ENCODE measurements at places on chromosomes 2 and 18.

- no peak for DNase-seq
Observed at GRCh38 chr2:233098618-233099017, 38.5 kb downstream of the INPP5D start.

- no peak for DNase-seq
Observed at GRCh38 chr2:47145466-47145865, 9.6 kb downstream of the STPG4 start.

DNA sequence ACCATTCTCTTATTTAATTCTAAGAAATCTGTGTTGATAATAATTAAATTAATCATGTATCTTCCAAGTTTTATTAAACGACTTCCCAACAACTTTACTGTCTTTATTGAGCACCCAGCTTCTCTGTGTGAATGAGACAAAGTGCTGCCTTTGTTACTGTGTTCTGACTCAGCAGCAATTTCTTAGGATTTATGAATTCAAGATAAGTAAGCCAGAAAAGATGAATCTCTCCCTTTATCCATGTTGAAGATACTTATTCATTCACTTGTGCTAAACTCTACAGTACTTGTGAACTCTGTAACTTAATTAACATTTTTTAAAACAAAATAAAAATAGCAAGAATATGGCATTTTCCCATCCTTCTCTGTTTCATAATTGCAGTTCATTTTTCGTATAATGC, 1403.3 kb upstream of the DDX18 start:
- DNase-seq, result no peak

DNA sequence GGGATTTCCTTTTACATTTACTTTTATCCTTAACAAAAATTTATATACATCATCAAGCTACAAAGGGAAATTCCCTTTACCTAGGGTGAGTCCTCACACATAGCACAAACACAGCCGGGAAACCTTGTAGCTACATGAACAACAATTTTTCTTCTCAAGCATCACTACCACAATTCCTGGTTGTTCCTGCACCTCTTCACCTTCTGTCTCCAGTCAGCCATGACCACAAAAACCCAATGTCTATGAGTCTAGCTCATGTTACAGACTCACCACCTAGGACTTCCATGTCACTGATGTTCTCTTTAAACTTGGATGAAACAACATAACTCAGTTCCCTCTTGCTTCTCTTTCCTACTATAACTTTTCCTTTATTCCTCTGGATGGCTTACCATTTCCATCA, 460.4 kb downstream of the MBD2 start:
- no peak for DNase-seq

DNA sequence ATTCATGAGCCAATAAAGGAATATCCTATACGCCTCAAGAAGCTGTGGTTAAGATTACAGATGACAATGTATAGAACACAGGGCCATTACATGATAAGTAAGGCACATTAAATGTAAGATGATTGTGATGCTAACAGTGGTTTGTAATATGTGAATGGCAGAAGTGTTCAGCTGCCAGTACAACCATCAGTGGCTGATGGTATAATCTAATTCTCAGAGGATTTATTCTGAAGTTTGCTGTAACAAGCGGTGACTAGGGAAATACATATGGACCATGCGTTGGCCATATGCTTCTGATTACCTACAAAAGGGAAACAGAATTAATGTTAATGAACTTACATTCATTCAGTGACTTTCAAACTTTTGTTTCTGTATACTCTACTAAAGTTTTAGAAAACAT, 750.8 kb upstream of the KLHL29 start:
- no peak for DNase-seq

DNA sequence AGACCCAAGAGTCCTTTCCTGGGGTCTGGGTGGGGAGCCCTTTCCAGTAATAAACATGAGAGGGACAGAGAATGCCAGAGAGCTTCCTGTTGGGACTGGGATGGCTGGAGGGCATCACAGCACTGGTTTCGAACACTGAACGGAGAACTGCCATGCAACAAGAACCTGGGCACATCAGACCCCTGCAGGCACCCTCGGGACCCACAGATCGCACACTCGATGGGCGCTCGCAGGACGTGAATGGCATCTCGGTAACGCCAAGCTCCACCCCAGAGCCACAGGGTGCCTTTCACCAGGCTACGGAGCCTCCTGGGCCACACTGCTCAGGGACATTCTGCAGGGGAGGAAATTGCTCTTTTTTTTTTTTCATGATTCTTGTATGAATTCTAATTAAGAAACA, 25.1 kb downstream of the SLC66A2 start:
- DNase-seq, result no peak

- no peak for DNase-seq
Observed at GRCh38 chr2:126942427-126943203, 43.9 kb downstream of the TEX51 start.

- DNase-seq, result no peak
Observed at GRCh38 chr2:47607005-47607679, 175.8 kb upstream of the MSH6 start.

DNA sequence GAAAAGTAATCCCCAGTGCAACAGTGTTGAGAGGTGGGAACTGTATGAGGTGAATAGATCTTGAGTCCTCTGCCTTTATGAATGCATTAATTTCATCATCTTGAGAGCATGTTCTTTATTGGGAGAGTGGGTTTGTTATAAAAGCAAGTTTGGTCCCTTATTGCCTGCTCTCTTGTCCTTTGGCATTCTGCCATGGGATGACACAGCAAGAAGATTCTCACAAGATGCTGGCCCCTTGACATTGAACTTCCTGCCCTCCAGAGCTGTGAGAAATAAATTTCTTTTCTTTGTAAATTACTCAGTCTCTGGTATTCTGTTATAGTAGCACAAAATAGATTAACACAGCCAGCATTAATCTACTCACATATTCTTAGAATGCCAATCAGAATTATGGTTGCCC, 108.6 kb downstream of the EHBP1 start:
- DNase-seq, result no peak

GRCh38 chr2:221606424-221606823, 34.3 kb upstream of the EPHA4 start:
- DNase-seq, result no peak

DNA sequence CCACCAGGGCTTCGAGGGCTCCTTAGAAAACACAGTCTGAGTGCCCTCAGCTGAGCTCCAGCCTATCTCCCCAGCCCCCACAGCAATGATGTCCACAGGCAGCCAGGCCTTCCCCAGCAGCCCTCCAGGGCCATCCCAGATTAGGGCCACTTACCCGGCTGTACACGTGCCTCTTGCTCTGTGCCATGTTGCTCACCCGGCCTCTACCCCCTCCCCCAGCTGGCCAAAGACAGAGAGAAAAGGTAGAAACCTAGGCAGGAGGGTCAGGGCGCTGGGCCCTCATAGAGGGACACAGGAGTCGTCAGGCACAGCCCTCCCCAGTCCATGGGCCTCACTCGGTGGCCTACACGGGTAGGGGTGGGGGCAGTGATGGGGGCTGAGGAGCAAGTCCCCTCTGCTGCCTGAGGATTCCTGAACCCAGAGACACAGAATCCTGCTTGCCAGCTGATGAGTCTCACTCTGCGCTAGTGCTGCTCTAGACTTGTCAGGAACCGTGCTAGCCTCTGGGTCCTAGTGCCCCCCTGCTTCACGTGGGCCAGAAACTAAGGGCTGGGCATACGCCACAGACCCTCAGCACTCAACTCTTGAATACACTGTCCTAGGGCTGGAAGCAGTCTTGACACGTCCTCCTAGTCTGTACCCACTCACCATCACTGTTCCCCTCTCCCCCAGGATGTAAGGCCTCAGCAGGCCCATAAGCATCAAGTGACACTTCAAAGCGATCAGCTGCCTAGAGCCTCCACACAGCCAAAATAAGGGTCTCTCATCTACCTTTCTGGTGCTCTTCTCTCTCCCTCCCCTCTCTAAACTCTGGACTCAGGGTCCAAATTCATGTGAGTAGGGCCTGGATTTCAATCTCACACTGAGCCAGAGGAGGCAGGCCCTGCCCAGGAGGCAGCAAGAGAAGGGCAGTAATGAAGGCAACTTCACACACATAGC, at the start of gene DCTN1:
DCTN1 (minus strand) TSS at position 461 of the 939 bp plus-strand sequence; CDS start at position 187, 274 bp downstream.
- DNase-seq, result no peak

GRCh38 chr18:13264091-13265007, 45.8 kb downstream of the LDLRAD4 start:
- no peak for DNase-seq

DNA sequence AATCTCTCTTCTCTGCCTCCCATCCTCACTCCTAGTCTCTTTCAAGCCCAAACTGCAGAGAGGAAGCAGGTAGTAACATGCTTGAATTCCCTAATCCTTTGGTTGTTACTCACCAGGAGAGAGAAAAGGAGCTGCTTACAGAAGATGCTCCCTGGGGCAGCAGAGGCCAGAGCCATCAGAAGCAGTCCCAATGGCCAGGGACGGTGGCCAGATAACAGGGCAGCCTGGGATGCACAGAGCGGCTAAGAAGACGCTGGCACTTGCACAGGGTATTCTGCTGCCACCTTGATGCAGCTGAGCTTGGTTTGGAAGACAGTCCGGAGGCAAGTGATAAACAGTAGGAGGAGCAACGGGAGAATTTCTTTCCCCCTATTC, 250 bp downstream of the DSC1 start:
- DNase-seq, result no peak

DNA sequence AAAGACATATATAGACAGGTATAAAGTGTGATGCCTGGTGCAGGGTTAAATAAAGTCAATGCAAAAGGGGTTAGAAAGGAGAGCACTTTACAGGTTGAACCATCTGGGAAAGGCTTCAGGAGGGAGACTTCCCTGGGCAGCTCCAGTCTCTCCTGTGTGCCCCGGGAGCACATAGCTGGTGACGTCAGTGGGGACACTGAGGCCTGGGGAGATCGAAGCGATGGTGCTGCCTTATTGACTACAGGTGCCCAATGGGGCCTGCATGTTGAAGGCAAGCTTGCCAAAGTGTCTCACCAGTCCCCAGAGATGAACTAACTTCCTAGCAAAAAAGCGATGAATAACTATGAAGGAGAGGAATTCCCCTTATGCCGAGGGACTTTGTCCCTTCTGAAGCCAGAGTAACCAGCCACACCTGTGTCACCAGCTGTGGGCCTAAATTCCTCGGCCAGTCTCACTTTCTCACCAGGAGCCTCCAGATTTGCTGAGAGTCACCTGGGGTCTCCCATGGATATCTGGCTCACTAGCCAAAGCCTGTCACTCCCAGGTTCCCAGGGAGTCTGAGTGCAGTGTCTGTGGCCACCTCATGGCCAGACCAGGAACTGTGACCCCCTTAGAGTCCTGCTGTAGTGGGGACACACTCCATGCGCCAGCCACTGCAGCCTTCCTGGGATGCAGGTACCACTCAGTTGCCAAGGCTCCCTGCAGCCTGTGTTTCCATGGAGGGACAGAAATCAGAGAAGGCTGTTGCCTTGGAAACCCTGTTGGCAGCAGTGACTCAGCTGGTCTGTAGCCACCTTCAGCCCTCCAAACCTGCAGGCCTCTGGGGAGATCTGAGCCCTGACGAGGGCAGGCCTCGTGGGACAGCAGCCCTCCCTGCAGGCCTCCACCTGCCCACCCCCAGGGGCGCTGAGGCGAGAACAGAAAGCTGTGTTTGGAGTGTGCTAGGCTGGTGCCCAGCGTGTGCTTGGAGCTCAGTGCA, 128.7 kb downstream of the CTIF start:
- no peak for DNase-seq

GRCh38 chr2:15034246-15034645, 401.7 kb downstream of the LRATD1 start:
- no peak for DNase-seq

GRCh38 chr2:62465741-62466502, 40.1 kb downstream of the TMEM17 start:
- DNase-seq, result no peak

- DNase-seq, result no peak
Observed at GRCh38 chr18:34258176-34258575, 33.5 kb upstream of the NOL4 start.

GRCh38 chr18:7290077-7290476, 59.2 kb downstream of the LRRC30 start:
- DNase-seq, result no peak

DNA sequence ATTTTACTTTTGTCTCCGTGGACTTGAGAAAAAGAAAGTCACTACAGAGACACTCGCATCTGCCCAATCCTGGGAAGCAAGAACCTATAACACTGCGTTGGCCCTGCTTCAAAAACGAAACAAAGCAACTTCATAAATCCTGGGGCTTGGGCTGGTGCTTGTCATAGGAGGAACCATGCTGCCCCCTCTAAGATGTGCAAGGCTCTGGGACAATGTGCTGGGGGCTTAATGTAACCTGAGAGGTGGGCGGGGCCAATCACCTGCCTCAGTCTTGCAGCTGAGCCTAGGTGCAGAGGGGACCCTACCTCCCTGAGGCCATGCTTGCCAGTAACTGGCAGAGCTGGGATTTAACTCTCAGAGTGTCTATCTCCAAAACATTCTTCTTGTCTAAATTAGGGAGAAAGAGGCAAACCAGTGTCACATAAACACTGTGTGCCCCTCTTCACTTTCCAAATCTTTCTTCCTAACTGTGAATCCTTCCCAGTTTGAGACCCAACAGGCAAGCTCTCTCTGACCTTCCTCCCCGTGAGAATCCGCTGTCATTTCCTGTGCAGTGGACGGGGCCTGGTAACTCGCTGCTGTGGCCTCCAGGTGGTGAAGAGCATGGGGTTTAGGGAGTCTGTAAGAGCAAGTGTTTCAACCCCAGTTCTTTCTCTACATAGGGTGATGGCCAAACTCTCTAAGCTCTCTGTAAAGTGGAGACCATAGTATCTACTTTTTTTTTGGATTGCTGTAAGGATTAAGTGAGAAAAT, 115.1 kb downstream of the ACKR3 start:
- DNase-seq, result no peak

GRCh38 chr2:7685342-7686015, 768.3 kb downstream of the RNF144A start:
- DNase-seq, result no peak

GRCh38 chr2:149857344-149857743, 269.8 kb upstream of the MMADHC start:
- DNase-seq, result no peak

DNA sequence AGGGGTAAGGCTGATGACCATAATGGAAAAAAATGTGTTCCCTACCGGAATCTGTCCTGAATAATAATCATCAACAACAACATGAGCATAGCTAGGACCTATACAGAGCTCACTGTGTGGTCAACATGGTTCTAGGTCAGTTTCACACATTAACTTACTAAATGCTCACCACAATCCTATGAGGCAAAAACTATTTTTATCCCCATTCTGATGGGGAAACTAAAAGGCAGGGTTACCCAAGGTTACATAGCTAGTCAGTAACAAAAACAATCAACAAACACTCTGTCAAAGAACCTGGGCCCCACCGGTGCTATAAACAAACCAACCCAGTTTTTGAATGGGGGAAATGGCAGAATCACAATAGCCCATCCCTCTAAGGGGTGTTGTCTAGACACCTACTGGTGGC, 40.1 kb downstream of the AOX1 start:
- no peak for DNase-seq
